ENCODE measurements at places on chromosomes 16 and 17.
A peak's percentile ranks its signal among the peaks of the same experiment; 100 is the strongest.

GRCh38 chr17:32536736-32537643 is 50.2 kb downstream of the CDK5R1 start:
- DNase-seq, result no peak

- no peak for DNase-seq
Observed at GRCh38 chr16:53541326-53541725, 38.3 kb upstream of the AKTIP start.

DNA sequence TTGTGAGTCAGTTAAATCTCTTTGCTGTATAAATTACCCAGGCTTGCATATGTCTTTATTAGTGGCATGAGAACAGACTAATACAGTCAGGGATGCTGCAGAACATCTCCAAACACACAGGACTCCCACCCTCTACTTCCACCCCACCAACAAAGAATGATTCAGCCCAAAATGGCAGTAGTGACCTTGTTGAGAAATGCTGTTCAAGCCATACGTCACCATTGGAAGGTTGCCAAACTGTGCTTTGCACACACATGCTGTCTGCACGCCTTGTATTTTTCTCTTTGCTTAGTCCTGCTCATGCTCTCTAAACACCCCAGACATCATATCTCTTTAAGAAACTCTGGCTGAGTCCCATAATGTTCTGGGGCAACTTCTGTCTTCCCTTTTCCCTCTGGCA is 589.6 kb downstream of the WWOX start:
- no peak for DNase-seq

GRCh38 chr16:52073024-52073423 is 473.9 kb downstream of the TOX3 start:
- no peak for DNase-seq

GRCh38 chr17:7687072-7687907 is at the start of gene TP53:
TSS of gene TP53 (minus strand) at chr17:7687490. CDS start at chr17:7676594, 10,896 bp downstream.
- DNase-seq, result peak; percentile 81

DNA sequence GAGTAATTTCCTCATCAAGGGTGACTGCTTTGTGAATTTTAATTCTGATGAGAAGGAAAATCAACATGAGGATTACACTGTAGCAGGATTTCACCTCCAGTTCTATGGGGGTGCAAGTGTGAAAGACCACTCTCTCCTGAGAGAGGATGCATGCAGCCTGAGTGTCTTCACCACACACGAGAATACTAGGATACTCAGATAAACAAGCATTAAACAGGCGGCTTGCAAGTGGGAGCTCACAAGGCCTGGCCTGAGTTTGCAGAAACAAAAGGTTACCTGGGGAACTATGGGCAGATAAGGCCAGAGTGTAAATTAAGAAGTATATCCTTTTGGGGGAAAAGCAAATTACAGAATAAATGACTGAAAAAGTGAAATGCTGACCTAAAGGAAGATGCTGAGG is 46.6 kb downstream of the MYH10 start:
- DNase-seq, result no peak
